ENCODE measurements at places on chromosomes 11 and 22.

DNA sequence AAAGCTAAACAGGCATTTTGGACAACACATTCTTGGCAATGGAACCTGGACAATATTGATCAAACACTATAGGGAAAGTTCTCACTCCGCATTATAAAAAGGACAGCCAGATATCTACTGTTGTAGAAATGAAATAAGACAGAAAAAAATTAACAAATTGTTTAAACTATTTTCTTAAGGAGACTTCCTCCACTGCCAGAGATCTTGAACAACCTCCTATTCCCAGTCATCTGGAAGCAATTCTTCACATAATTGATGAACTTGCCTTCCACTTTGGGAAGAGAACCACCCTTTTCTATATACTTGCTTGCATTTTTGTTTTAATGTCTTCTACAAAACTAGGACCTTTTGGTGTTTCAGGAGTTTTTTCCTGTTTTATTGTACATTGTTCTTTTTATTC is 216.1 kb downstream of the CASP12 start:
- DNase-seq: no peak

DNA sequence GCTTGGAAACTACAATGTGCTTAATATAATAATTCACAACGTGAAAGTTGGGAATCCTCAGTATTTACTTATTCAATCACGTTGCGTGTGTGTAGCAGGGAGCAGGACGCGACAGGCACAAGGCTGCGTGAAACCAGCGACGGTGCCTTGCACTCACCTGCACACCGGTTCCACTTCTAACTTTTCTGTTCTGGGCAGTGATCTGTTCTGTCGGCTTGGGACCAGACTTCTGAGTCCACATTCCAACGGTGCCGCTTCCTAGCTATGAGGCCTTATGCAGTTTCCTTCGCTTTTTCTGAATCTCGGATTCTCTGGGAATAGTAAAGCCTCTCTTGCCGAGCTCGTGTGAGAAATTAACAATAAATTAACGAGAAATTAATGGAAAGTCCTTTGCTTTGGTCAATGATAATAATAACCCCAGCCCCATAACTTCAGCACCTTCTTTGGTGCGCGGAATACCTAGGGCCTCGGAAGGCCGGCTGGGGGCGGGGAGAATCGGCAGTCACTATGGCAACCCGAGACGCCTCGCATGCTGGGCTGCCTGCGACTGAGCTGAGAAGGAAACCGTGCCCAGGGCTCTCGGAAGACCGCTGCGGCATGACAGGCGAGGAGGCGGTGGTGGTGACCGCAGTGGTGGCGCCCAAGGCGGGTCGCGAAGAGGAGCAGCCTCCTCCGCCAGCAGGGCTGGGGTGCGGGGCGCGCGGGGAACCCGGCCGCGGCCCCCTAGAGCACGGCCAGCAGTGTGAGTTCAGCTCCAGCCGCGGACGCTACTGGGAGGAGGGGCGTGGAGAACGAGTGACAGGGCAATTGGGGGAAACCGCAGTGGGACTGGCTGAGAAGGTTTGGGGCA is at the start of gene C11orf97:
Gene C11orf97, plus strand, starts transcription at position 530 of the 850 bp plus-strand sequence. Its CDS starts 68 bp downstream, at position 598.
- peak; percentile 54 for DNase-seq

- no peak for DNase-seq
Measured at GRCh38 chr22:25546751-25547150, 17.7 kb upstream of the GRK3 start.

DNA sequence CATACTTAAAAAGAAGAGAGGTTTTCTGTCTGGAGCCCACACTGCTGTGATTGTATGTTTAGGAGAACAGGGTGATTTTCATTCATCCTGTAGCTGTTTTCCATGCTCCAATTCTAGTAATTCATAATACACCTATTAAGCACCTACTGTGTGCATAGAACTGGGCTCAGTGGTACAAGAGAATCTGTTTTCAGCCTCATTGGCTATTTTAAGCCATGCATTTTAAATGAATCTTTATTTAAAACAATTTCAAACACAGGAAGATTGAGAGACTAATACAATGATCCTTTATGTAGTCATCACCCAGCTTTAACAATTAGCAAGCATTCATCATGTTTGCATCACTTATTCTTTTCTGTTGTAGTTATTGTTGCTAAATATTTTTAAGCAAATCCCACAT is 86.2 kb downstream of the BDNF start:
- DNase-seq: no peak

All from activated CD4-positive, CD25-positive, alpha-beta regulatory T cell treated with anti-CD3 and anti-CD28 coated beads, Interleukin-2, amount 50 U/mL, for 72 hours (primary cell).